ENCODE measurements at places on chromosomes 6 and 20.

DNA sequence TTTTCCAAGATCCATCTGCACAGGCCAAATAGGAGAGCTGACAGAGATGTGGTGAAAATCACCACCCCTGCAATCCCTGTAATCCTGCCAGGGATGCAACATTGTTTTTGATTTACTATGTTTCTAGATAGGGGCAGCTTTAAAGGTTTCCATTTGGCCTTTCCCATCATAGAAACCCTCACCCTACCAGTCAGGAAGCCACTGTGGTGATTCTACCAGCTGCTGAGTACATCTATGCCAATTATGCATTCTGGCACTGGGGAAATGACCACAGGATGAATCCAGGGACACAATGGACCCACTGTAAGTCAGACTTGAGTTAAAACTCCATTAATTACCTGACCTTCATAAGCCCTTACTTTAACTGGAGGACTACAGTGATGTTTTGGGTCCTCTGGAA is 130.4 kb downstream of the TNFRSF21 start:
- no peak for DNase-seq

GRCh38 chr20:4022386-4023286 is 7.3 kb upstream of the RNF24 start:
- DNase-seq = no peak

DNA sequence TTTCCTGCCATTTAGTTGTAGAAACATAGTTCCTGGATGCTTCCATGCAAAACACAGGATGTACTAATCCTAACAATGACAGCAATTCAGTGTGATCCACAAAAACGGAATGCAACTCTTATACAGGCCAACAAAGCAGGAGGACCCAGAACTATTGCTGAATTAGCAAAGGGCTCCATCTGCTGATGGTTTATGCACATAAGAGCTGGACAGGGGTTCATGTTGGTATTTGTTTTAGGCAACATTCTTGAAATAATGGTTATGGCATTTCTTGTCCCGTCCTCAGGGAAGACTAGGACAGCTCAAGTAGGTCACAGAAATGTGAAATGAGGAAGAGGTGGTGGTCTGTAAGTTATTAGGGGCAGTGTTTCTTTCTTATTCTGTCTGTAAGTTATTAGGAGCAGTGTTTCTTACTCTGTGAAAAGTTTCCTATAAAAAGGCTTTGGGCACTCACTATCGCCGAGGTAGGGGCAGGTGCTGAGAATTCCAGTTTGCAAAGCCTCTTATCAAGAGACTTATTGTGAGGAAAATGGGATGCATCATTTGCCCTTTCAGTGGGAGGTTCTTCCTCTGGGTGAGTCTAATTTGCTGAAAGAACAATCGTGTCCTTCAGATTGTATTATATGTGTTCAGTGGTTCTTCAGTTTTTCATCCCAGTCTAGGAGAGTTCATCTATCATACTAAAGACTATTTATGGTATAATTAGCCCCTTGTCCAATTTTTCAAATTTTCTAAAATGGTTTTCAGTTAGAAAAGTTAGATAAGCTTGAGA is 171.1 kb downstream of the MCHR2 start:
- no peak for DNase-seq

DNA sequence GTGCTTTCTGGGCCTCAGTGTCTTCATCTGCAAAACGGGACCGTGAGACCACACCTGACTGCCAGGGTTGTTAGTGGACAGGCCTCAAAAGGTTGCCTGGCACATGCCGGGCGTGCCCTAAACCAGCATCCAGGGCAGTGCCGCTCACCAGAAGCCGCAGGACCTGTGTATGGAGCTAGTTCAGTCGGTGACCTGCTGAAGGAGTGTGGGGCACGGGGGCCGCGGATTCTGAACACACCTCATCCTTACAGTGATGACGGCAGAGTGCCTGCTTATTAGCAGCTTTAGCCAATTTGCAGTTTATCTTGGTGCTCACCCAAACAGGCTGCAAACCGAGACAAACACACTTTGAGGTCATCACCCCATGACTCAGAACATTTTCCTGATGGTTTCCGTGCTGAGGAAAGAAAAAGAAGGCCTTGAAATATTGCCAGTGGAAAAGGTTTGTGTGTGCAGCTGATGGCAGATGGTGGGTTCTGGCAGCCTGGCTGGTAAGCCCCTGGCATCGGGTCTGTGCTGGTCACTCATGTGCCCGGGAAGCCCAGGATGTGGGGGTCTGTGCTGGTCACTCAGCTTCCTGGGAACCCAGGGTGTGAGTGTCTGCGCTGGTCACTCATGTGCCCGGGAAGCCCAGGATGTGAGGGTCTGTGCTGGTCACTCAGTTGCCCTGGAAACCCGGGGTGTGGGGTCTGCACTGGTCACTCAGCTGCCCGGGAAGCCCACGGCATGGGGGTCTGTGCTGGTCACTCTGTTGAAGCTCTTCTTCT is 153.8 kb downstream of the ERMARD start:
- DNase-seq = no peak

- DNase-seq = no peak
These were observed 303.9 kb downstream of the CDKAL1 start for GRCh38 chr6:20838113-20838512.

GRCh38 chr6:159039885-159040258 is 4.9 kb downstream of the TAGAP start:
- no peak for DNase-seq

DNA sequence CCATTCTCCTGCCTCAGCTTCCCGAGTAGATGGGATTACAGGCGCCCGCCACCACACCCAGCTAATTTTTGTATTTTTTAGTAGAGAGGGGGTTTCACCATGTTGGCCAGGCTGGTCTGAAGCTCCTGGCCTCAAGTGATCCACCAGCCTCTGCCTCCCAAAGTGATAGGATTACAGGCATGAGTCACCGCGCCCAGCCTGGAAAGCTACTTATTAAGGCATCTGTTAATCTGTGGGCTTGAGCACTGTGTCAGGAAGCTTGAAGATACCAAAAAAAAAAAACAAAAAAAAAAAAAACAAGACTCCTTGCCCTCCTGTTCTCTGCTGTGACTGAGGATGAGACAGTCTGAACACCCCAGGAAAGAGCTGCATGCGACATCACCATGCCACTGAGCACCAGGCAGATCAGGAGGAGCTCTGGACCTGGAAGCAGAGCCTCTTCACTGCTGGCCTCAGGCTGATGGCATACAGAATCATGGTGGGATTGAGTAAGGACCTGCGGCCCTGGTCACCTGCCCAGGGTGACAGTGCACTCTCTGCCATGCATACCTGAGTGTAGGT is 166.5 kb upstream of the SNX9 start:
- DNase-seq = no peak

GRCh38 chr20:20271271-20271670 is 96.6 kb upstream of the INSM1 start:
- DNase-seq = no peak

- DNase-seq = no peak
These were observed 117.8 kb downstream of the MAP3K4 start for GRCh38 chr6:161109366-161109765.

GRCh38 chr6:1552296-1552761 is 57.4 kb upstream of the FOXC1 start:
- DNase-seq = no peak

- no peak for DNase-seq
These were observed 20.4 kb upstream of the EXOC2 start for GRCh38 chr6:713351-713750.

GRCh38 chr6:142810952-142811514 is 133.9 kb downstream of the HIVEP2 start:
- DNase-seq = no peak

GRCh38 chr20:25600632-25601031 is 15.3 kb upstream of the NINL start:
- DNase-seq = no peak

DNA sequence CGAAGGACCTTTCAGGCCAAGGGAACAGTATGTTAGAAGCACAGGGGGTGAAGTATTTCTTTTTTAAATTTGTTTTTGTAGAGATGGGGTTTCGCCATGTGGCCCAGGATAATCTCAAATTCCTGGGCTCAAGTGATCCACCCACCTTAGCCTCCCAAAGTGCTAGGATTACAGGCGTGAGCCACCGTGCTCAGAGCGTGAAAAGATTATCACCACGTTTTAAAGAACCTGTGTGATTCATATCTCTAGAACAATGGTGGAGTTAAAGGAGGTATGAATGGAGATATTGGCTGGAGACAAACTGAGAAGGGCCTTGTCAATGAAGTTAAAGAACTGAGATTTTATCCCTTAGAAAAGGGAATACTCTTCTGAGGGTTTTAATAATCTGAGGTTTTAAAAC is 9.7 kb downstream of the ASF1A start:
- no peak for DNase-seq

GRCh38 chr6:34509782-34510181 is 43.9 kb downstream of the PACSIN1 start:
- no peak for DNase-seq
